Inflammatory macrophage treated with lipopolysaccharide for 1 hour (primary cell): ENCODE measurements at places on chromosomes 12 and 14.
A peak's percentile ranks its signal among the peaks of the same experiment; 100 is the strongest.

DNA sequence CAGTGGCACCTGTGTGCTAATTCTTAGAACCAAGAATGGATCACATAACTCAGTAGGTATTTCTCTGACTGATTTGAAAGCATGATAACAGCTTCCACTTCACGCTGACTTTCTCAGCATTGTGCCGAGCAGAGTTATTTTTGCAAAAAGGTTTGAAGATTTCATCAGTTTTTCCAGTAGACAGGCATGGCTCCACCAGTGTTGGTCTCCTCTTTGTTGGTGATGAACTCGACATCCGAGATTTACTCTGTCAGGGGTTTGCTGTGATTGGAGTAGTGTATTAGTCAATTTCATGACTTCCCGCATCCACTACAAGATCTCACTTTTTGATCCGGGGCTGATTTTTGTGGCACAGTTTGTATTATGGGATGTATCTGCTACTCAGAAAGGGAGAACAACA, 85.3 kb downstream of the PRKCH start:
- DNase-seq = no peak

- DNase-seq = peak; percentile 11
Measured at GRCh38 chr14:24595073-24595808, 14.2 kb downstream of the GZMH start.

GRCh38 chr12:107320033-107320928, 226.9 kb upstream of the CRY1 start:
- peak; percentile 66 for DNase-seq

- DNase-seq = no peak
Measured at GRCh38 chr12:7859552-7859951, 13.2 kb downstream of the SLC2A14 start.

- peak; percentile 86 for DNase-seq
Measured at GRCh38 chr14:68795597-68796417, 2.9 kb upstream of the ZFP36L1 start.

- no peak for DNase-seq
Measured at GRCh38 chr12:34121360-34121759, 99.1 kb downstream of the ALG10 start.

- no peak for DNase-seq
Measured at GRCh38 chr12:74293689-74294131, 243.9 kb upstream of the ATXN7L3B start.

DNA sequence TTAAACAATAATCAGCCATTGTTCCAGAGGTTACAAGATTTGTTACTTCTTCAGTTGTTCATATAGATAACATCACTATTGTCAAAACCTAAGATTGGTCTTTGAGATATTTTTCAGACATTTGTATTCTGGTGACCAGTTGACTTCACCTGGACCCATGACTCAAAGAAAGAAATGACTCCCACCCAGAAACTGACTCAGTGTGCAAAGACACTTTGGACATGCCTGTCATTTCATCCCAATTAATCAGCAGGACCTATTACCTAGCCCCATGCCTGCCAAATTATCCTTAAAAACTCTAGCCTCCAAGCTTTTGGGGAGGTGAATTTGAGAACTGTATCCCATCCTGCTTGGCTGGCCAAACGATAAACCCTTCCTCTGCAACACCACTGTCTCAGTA, 27.7 kb upstream of the TSPAN11 start:
- no peak for DNase-seq

DNA sequence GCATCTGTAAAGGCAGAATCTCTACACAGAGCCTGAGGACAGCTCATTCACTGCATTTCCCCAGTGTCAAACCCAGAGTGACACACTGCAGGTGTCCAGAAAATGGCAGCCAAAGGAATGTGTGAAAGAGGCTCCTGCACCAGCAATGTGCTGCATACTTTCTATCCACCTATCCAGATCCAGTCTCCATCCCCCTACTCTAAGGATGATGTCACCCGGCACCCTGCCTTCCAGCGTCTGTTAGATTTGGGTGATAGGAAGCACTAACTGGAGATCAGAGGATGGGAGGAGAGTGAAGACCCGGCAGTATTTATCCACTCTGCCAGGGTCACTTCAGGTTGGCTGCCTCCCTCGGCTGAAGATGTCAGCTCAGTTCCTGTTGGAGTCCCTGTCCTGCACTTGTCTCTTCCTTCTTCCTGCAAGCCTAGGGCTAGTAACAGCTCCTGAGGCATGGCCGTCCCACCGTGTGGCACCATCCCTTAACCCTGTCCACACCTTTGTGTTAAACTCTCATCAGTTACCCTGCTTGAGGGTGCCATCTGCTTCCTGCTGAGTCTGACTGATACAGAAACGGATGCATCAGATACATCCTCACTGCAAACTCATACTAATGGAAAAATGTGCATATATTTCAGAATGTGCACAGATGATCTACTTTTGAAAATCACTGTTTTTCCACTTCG, 13.0 kb upstream of the GPR68 start:
- DNase-seq = no peak
